ENCODE measurements at places on chromosomes 1 and 21. TPM values are rescaled to one million over a fixed set of nuclear protein-coding genes. Genes with fewer than 3 reads are reported as not detected.

F13B gene
- total RNA-seq: not detected

TNFAIP8L2 gene
- total RNA-seq: not detected

SLC45A1 gene
- 2.0 TPM for total RNA-seq

NBPF15 gene
- total RNA-seq: 38.0 TPM

CCDC27 gene
- not detected for total RNA-seq

GRCh38 chr1:170685166-170685565 lies 21.2 kb downstream of the PRRX1 start:
- DNase-seq: peak; percentile 68

- DNase-seq: peak; percentile 97
Measured at GRCh38 chr1:67724928-67725560, 40.0 kb downstream of the GADD45A start.

- DNase-seq: no peak
Measured at GRCh38 chr1:69919129-69919921, 286.1 kb downstream of the LRRC40 start.

GRCh38 chr1:81549588-81550127 lies 251.1 kb upstream of the ADGRL2 start:
- peak; percentile 73 for DNase-seq

DNA sequence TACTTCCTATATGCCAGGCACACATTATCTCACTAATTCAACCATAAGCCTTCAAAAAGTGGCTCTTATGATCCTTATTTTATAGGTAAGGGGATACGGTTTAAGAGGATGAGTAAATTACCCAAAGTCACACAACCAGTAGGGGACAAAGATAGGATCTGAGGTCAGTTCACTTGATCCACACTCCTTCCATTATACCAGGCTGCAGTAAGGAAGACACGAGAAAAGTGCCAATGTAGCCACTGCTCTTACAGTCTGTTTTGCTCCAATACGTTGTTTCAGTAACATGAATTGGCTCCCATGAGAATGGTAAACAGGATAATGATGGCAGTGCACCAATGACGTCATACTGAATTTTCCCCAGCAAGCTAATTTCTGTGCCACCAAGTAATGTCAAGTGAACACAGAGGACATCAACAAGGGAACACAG lies 15.4 kb upstream of the GUCA2A start:
- DNase-seq: peak; percentile 9

DNA sequence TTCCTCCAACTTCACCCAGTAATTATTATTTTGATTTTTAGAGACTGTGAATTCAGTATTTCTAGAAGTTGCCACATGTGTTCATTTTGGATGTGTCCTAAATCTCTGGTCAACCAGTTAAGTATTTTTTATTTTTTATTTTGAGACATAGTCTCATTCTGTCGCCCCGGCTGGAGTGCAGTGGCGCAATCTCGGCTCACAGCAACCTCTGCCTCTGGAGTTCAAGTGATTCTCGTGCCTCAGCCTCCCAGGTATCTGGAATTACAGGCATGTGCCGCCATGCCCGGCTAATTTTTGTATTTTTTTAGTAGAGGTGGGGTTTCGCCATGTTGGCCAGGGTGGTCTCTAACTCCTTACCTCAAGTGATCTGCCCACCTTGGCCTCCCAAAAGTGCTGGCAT lies 8.0 kb downstream of the MACF1 start:
- DNase-seq: no peak

Measured in fibroblast of the aortic adventitia (primary cell).